ENCODE measurements at places on chromosomes 7 and 10.

DNA sequence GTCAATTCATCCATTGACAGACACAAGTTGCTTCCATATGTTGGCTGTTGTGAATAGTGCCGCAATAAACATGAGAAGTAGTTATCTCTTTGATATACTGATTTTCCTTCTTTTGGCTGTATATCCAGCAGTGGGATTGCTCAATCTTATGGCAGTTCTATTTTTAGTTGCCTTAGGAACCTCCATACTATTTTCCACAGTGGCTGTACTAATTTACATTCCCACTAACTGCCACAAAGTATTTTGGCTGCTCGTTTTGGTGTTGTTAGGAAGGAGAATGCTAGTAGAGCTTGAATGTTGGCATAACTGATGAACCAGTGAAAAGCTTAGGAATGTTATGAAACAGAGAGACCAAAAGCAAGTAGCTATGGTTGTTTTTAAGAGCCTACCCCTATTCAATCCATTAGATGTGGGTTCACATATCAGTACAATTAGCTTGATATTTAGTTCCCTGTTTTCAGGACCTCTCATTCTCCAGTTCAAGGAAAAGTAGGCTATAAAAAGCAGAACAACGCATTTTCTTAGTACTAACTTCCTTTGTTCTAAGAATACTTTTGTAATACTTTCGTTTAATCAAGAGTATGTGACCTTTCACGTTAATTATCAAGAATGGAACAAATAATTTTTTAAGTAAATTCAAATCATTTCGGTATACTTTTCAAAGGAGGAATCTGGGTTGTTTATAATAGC is 100.3 kb downstream of the FAS start:
- no peak for DNase-seq

GRCh38 chr7:38863601-38864291 is 45.2 kb downstream of the VPS41 start:
- no peak for DNase-seq

DNA sequence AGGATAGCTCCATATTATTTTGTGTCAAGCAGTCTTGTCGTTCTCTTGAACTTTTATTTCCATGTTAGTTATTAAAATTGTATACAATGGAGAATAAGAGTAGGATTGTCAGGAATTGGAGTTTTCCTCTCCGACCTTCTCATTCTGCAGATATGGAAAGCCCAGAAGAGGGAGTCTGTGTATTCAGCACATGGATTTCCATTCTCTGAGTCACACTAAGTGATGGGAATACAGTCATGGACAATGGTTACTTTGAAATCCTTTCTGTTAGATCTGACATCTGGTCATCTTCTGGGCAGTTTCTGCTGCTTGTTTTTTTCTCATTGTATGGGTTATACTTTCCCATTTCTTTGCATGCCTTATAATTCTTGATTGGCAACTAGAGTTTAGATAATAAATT is 5.0 kb upstream of the TASOR2 start:
- DNase-seq = no peak

- DNase-seq = peak; percentile 43
These were observed at the start of gene CASD1 for GRCh38 chr7:94509264-94509886. Gene CASD1 (plus strand): TSS chr7:94509809. CDS start chr7:94510085, 276 bp downstream.

DNA sequence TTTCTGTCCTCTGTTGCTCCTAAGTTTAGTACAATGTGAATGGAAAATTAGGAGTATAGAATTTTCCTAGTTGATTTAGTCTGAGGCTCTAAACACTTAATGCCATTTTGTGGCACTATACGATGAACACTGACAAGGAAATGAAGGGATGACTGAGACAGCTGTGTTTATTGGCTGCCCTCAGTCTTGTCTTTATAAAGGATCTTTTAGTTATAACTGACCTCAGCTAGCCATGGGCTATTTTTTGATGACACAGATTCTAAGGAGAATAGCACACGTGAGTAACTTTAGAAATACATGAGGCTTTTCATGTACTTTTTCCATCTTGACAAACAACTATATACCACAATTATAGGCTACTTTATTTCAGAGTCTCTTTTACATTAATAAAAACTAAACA is 113.7 kb downstream of the PRKG1 start:
- no peak for DNase-seq

DNA sequence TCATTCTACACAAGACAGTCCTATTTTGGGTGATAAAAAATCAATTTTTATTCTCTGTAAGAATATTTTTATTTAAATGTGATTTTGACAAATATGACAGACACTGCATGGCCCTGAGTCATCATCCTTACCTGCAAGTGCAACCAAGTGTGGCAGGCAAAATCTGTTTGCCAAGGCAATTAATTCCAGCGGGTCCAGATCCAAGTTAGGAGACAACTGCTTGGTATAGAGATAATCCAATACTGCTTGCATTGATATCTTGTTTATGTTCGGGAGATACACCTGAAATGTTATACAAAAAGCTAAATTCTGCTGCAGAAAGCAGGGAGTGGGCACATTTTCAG is 66.2 kb downstream of the RHOBTB1 start:
- DNase-seq = no peak

DNA sequence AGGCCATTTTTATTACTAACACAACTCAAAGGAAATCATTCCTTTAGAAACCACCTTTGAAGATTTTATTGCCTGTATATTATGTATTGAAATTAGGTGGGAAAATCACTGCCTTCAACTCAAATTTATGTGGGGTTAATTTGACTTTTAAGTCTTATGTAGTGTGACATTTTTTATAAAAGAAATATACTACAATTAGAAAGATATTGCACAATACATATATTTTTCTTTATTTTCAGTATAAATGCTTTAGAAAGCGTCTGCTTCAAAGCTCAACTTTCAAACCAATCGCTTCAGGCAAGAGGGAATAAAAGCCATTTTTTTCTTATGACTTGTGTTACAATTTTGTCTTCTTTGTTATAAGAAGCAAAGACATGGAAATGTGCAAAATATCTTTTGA is 337.4 kb upstream of the ZWINT start:
- no peak for DNase-seq

GRCh38 chr10:3538656-3539531 is 246.1 kb downstream of the KLF6 start:
- DNase-seq = no peak

DNA sequence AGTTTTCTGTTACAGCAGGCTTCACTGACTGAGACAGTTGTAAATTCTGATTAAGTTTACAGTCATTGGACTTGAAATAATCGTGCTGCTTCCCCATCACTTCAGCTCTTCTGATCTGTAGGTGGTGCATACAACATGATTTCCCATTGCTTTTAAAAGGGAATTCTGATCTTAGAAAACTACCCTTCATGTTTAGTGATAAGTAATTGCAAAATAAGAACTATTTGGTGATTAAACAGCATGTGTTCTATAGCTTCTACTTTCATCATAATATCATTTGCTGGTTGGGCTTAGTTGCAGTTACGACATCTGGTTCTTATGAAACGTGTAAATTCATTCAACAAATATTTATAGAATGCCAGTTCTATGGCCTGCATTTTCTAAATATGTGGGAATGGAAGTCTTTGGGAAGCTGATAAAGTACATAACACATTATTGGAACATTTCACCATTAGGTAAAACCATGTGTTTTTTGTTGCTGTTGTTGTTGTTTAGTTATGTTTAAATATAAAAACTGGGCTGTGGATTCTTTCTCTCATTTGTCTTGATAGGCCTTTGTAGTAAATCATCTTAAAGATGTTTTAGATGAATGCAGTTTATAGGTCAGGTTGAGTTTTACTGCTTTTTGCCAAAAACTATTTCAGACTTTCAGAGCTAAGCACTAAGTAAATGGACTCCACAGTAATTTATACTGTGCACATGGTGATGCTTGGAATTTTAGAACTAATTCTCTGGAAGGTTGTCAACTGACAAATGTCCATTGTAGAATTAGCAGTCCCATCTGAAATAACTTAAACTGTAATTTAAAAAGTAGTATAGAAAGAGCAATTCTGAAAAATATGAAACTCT is 13.1 kb downstream of the GNAI1 start:
- DNase-seq = no peak

DNA sequence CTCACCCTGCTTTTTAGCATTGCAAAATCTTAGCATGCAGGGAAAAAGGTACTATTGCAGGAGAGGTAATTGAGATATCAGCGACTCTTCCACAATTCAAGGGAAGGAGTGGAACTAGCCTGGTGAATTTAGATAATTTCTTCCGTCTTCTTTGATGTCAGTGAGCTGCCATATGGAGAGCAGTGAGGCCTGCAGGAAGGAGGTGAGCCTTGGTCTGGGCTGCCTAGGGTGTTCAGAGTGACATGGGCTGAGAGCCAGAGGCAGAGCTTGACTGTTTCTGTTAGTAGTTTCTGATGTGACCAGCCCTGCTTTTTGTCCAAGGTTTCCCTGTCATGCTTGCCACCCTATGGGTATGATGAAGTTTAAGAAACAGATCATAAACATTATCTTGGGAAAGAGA is 28.6 kb downstream of the KAT6B start:
- DNase-seq = no peak

GRCh38 chr7:37333075-37333474 is 115.6 kb downstream of the ELMO1 start:
- no peak for DNase-seq

- no peak for DNase-seq
These were observed 106.8 kb downstream of the NT5C2 start for GRCh38 chr10:103086261-103086660.

- no peak for DNase-seq
These were observed 754 bp upstream of the PHYHIPL start for GRCh38 chr10:59175538-59176240.

- DNase-seq = no peak
These were observed 50.0 kb downstream of the PRF1 start for GRCh38 chr10:70552586-70552985.

DNA sequence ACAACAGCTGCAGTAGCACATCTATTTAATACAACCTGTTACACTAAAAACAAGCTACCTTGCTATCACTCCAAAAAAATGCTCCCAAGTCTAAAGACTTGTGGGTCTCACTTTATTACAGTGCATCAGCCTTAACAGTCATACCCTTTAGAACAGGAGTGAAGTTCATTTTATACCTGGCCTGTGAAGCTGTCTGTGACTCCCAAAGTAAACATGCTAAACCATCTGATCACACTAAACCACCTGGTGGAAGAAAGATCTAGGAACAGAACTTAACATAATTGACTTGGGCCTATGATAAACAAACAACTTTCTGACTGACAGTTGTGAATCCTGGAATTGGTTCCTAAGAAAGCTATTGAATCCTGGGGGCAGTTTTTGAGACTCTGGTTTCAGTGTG is 80.9 kb upstream of the ATP6V0A4 start:
- DNase-seq = no peak

GRCh38 chr7:3114917-3115316 is 71.2 kb upstream of the CARD11 start:
- DNase-seq = no peak

- DNase-seq = no peak
These were observed 57.6 kb downstream of the YKT6 start for GRCh38 chr7:44258423-44258760.

DNA sequence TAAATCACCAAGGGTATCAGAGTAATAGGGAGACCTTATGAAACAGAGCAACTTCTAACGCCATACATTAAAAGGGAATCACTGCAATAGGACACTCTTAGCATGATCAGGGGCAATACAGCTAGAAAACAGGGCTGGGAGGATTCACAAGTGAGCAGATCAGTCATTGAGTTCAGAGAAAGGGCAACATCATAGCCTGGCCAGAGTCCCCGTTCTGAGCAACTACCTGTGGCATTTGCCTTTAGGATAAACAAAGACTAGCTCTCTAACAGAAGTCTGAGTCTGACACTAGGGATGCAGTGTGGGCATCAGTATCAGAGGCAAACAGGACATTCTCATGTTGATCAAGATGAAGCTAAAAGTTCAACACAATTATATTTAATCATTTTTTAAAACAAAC is 297.9 kb downstream of the DGKB start:
- DNase-seq = no peak

DNA sequence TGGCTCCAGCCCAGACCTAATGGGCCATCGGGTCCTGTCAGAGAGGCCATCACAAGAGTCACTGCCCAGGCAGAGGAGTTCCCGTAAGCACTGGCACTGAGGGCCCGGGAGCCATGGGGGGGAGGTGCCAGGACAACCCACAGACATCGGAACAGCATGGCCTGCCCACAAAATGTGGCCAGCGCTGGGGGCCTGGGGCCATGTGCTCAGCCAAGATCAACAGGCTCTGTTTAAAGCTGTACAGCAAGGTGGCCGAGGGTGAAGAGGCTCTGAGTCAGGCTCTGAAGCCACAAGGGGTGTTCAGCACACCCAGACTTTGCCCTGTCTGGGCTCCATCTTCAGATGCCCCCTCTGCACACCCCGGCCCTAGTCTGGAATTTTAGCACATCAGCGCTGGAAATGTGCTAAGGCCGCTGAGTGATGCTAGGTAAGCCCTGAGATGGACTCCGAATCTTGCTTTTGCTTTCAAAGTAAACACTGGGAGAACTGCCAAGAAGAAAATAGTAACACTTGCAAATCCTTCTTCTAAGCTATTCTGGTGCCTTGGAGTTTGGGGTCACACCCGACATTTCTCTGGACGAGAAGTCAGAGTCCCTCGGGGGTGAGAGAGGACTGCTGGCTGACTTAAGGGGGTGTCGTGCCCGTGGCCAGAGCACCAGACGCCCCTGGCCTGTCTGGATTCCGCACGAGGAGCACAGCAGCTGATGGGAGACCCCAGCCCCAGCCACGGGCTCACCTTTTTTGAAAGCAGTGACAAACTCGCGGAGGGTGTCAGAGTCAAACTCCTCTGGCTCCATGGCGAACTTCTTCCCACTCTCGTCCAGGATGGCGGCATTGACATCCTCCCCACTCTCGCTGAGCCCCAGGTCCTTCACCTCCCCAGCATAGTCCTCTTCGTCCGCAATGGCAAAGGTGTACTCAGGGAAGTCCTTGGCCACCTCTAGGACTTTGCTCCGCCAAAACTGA is 23.6 kb downstream of the PDIA4 start:
- no peak for DNase-seq

- no peak for DNase-seq
These were observed 33.9 kb downstream of the STARD3NL start for GRCh38 chr7:38211940-38212339.

- no peak for DNase-seq
These were observed 113.0 kb downstream of the CYP26A1 start for GRCh38 chr10:93186653-93187052.

GRCh38 chr7:25116621-25117020 is 8.4 kb downstream of the CYCS start:
- DNase-seq = no peak

- DNase-seq = no peak
These were observed 292.9 kb upstream of the NPVF start for GRCh38 chr7:25521236-25521635.

- DNase-seq = no peak
These were observed 29.1 kb upstream of the MKLN1 start for GRCh38 chr7:131298608-131298992.
